PC-3 (cell line): ENCODE measurements at places on chromosomes 6 and 20. TPM values are rescaled to one million over a fixed set of nuclear protein-coding genes. Genes with fewer than 3 reads are reported as not detected.

- no peak for DNase-seq
These were observed 3.0 kb downstream of the AMD1 start for GRCh38 chr6:110877569-110877968.

GRCh38 chr20:43238833-43239232 is 49.1 kb upstream of the PTPRT start:
- DNase-seq, result no peak

DNA sequence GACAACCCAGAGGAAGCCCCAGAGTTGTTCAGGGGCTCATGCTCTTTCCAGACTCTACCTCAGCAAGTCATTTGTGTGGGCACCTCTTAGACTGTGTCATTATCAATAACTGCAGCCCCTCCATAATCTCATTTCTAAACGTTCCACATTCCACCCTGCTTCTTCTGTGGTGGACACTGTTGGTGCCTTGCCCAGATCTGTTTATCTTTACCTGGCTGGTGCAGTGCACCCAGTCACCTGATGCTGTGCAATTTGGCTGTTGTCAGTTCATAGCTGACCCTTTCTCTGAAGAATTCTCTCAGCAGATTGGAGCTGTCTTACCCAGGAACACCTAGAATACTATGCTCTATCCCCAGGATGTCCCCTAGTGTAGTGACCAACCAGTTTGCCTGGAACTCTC is 80.0 kb downstream of the ATRN start:
- DNase-seq, result no peak

BCAS1 gene
- total RNA-seq, result 0.18 and 0.35 TPM in 2 replicates

- DNase-seq, result no peak
These were observed 20.0 kb downstream of the CCN2 start for GRCh38 chr6:131931063-131931750.

DNA sequence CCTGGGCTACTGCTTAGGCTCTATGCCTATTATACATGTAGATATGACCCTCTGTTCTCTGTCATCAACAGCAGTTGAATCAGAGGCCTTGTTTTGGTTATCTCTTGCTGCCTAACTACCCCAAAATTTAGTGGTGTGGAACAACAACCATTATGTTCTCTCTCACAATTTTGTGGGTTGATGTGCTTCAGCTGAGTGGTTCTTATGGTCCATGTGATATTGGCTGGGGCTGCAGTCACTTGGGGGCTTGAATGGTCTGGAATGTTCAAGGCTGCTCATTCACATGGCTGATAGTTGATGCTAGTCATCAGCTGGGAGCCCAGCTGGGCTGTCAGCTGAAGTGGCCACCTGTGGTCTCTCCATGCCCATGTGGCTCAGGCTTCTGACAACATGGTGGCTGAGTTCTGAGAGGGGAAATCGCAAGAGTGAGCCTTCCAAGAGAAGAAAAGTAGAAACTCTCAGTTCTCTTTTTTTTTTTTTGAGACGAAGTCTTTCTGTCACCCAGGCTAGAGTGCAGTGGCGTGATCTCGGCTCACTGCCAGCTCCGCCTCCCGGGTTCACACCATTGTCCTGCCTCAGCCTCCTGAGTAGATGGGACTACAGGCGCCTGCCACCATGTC is 47.8 kb downstream of the SHLD1 start:
- no peak for DNase-seq

DNA sequence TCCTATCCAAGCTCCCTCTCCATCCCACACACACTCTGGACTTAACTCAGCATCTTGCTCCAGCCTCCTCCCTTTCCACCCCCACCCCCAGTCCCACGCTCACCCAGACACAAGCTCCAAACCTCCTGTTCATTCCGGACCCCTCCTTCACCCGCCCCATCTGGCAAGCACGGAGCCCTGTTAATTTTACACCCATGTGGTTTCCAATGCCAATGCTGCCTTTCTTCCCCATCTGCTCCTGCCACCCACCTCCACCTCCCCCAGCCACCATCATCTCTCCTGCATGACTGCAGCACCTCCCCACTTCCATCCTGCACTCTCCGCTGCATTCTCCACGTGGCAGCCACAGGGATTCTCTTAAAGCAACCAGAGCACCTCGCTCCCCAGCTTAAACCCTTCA is 9.9 kb upstream of the CDK5RAP1 start:
- no peak for DNase-seq

PPIL6 gene
- 0.62 and 2.1 TPM in 2 replicates for total RNA-seq

- no peak for DNase-seq
These were observed 170.8 kb upstream of the GMDS start for GRCh38 chr6:2416128-2416712.

DNA sequence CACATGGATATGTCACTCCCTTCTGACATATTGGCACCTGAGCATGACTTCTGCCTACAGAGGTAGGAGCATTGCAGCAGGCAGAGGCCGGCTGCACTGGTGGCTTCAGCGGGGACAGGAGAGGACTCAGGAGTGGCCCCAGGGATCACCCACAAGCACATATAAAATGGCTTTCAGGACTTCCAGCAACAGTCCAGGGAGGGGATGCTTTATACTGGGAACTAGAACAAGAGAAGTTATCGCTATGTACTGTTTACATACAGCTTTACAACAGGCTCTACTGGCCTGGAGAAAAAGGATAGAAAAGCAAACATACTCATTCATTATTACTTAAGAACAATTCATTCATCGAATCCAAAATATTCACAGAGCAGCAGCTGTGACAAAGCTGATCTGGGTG is 337.8 kb downstream of the THBS2 start:
- DNase-seq, result no peak

GRCh38 chr6:27149150-27149549 is 98.4 kb upstream of the PRSS16 start:
- DNase-seq, result no peak

SPAG4 gene
- 7.9 and 9.7 TPM in 2 replicates for total RNA-seq

DNA sequence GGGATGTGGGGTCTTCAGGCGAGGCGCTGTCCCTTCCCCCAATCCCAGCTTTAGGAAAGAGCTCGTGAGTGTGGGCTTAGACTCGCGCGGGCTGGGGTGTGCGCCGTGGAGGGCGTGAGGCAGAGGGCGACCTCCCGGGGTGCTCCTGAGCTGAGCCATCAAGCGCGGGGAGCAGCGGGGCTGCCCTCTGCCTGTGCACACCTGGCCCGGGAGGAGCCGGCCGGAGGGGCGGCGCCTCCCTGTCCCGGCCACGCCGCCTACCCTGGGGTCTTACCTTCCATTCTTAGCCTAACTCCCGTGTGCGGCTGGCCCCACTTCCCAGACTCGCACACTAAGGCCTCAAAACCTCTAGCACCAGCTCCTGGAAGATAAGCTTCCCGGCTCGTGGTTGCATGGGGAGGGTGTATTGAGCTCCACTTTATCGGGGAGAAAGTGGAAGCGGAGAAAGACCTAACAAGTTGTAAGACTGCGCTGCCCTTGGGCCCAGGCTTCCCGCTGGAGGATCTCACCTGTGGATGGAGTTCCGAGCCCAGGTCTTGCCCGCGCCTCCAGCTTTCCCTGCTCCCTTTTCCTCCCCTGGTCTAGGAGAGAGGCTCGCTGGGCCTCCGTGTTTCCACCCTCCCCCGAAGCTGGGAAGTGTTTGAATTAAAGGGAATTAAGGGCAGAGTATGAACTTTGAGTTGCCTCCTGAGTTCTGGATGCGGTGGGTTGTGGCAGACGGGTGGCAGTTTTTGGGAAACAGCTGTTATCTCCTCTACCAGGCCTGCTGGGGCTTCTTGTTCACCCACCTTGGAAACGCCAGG is 1.2 kb downstream of the DNMT3B start:
- DNase-seq, result peak; percentile 34

- DNase-seq, result peak; percentile 76
These were observed 148.2 kb upstream of the AKAP12 start for GRCh38 chr6:151091571-151091970.

RAB44 gene
- total RNA-seq, result not detected in 2 replicates

- DNase-seq, result no peak
These were observed 193.7 kb upstream of the PROKR2 start for GRCh38 chr20:5510446-5510845.

DNA sequence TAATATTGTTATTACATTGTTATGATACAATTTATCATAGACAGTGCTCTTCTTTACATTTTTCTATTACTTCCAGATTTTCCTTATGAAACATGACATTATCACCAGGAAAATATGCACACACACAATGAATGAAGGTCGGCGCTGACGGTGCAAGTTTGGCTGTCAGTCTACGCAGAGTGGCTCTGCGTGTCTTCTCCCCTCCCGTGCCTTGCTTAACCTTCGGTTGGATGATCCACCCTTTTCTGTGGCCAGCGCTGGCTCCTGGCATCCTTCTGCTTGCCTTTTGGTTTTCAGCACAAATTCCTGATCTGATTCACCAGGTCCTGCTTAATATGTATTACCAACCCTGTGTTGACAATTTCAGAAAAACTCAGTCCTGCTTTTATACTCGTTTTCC is 157.4 kb downstream of the TSHZ2 start:
- DNase-seq, result no peak

DNA sequence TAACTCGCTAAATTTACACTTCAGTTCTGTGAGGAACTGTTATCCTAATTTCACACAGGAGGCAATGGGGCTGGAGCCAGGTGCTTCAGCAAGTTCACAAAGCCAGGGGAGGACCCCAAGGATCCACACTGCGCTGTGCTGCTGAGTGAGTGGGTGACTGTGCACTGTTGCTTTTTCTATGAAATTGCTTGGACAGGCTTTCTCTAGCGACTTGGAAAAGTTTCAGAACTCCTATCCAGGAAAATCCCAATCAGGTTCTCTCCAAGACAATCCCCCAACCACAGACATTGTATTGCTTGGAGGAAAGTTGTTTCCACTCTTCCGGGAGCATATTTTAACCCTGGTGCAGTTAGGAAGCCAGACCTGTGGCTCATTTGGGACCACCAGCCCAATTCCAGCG is 175.9 kb upstream of the CST7 start:
- peak; percentile 23 for DNase-seq

GRCh38 chr6:74573613-74574012 is 632.2 kb downstream of the COL12A1 start:
- DNase-seq, result no peak
